Sciatic nerve (tissue), 2 donors: ENCODE measurements at places on chromosomes 5 and 9.

- no peak for DNase-seq
Measured at GRCh38 chr5:139798883-139799282, 3.3 kb downstream of the PSD2 start.

- DNase-seq, result no peak
Measured at GRCh38 chr5:112006721-112007120, 249.7 kb upstream of the NREP start.

DNA sequence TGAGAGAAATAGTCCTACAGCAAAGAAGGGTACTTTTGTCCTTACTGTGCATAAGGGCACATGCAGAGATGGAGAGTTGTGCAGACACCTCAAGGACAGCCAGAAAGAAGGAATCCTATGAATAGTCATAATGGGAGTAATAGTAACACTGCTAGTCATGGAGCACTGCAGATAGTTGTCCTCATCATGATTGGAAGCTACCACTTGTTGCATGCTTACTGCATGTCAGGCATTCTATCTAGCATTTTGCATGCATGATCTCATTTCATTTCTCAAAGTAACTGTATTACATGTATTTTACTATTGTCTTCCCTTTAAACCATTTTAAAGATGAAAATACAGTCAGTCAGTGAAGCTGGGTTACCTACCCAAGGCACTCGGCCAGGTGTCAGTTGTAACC lies 81.3 kb downstream of the PIK3R1 start:
- DNase-seq, result no peak

GRCh38 chr5:132116072-132116471 lies 42.5 kb downstream of the CSF2 start:
- no peak for DNase-seq

DNA sequence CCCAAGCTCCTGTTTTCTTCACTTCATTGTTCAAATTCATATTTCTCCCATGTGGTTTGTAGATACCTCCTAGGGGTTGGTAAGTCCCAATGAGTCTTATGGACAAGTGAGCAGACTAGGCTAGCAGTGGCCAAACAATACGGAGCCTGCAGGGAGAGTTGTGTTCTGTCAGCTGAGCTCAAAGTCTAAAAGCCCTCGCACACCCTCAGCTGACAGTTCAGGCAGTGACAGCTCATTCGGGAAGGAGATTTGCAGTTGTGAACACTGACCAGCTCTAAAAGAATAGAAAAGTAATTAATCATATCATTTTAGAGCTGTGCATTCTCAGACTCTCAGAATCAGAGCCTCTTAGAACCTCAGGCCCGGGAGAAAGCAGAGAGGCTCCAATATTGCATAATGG lies 95.1 kb downstream of the SH3TC2 start:
- DNase-seq, result no peak

- DNase-seq, result no peak
Measured at GRCh38 chr5:168528521-168529373, at the start of gene FBLL1. TSS of gene FBLL1 (plus strand) at chr5:168529305. CDS start at chr5:168529505, 200 bp downstream.

DNA sequence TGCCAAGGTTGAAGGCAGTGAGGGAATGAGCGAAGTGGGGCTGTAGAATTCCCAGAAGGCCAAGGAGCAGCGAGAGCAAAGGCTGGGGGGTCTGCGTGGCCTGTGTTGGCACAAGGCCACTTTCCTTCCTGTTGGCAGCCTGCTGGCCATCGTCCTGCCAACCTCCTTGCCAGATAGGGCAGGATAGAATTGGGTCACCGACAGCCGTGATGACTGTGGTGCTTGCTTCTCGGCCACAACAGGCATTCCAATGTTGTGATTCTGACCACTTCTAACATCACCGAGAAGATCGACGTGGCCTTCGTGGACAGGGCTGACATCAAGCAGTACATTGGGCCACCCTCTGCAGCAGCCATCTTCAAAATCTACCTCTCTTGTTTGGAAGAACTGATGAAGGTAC lies 18.9 kb downstream of the TRIP13 start:
- peak; percentile 37 for DNase-seq

GRCh38 chr9:99011161-99011709 lies 67.5 kb downstream of the COL15A1 start:
- no peak for DNase-seq

- DNase-seq, result no peak
Measured at GRCh38 chr5:95919658-95920057, 42.0 kb downstream of the ELL2 start.

DNA sequence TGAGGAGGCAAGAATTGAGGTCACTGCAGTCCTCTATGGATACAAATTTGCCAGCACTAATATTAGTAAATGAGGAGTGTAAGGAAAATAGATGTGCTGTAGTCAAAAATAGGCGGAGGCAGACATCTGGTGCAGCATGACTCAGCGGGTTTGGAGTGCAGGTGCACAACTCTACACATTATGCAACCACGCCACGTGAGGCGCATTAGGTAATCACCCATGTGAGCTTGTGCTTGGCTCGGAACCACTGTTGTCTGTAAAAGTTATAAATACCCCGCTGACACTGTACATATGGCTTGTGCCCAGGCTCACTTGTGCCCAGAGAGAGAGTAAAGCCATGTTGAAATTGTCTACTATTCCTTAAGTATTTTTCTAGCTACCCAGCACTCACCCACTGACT lies 623.5 kb upstream of the NUDT12 start:
- DNase-seq, result no peak

DNA sequence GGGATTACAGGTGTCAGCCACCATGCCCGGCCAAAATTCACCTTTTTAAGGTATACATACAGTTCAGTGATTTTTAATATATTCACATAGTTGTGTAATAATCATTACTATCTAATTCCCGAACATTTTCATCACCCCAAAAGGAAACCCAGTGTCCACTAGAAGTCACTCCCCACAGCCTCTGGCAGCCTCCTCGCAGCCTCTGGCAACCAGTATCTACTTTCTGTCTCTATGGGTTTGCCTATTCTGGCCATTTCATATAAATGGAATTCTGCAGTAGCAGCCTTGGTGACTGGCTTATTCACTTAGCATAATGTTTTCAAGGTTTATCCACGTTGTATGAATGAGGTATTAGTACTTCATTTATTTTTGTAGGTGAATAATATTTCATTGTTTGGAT lies 59.0 kb downstream of the UBAP1 start:
- DNase-seq, result no peak

DNA sequence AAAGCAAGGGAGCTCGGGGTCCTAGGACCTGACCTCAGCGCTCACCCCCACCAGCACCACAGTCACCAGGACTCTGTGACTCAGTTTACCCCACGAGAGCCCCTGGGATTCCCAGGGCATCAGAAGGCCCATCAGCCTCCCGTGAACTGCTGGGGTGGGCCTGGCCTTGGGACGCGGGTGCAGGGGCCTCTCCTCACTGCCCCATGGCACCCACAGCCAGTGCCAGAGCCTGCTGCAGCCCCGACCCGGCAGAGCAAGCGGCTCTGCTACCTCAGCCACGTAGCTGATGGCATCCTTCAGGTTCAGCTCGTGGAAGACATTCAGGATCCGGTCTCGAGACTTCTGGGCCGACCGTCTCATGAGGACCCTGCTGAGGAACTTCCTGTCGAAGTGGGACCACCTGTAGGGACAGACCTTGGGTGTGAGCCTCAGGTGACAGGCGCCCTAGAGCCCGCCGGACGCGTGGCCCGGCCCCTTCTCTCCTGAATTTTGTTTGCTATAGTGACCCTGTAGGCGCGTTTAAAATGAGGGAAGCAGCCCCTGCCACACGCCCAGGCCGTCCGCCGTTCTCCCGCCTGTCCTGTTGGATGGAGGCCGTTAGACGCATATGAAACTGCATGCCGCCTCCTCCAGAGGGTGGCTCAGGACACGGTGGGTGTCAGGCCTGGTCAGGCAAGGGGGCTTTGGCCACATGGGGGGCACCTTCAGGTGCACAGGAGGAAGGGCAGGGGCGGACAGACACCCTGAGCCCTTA lies 36.8 kb downstream of the EXOC3 start:
- DNase-seq, result no peak

GRCh38 chr5:162990856-162991497 lies 446.4 kb upstream of the CCNG1 start:
- DNase-seq, result no peak

DNA sequence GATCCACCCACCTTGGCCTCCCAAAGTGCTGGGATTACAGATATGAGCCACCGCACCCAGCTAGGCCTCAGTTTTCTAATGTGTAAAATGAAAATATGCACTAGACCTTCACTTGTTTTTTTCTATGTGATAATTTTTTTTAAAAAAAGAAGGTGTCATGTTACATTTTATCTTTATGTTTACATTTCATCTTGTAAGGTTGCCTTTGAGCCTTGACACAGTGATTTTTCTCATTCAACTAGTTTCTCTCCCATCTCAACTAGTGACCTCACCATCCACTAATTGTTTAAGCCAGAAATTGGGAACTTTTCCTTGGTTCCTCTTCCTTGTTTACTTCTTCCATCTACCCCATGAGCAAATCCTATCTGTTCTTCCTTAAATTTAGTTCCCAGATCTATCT lies 21.5 kb downstream of the TMC1 start:
- DNase-seq, result no peak

DNA sequence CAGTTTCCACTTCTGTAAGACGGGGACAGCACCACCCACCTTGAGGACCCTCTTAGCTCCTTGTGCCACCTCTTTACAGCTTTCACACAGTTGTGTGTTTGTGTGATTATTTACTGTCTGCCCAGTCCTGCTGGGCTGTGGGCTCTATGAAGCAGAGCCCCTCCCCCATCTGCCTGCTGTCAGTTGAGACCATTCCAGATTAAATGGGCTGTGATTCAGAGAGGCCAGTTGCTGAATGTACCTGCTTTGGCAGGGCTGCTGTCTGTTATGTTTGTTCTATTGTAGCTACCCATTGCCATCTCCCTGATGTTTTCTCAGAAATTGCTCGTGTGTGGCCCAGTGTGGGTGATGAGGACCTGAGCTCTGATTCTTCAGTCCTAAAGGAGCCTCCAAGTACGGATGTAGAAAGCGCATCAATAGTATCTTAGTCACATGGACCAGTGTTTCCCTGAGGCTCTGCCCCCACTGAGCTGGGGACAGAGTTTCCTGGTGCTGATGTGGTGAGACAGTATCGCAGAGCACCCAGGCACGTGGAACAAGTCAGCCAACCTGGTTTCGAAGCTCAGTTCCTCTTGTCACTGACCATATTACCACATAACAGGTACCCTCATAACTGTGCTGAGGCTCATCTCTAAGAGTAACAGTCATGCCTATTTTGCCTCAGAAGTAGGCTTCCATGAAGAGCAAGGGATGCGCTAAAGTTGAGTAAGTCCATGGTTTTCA lies 3.7 kb downstream of the ANGPTL2 start:
- DNase-seq, result peak; percentile 47

- DNase-seq, result no peak
Measured at GRCh38 chr9:19290103-19290502, 59.6 kb downstream of the DENND4C start.

GRCh38 chr5:29930316-29930715 lies 1263.2 kb upstream of the CDH6 start:
- DNase-seq, result no peak

DNA sequence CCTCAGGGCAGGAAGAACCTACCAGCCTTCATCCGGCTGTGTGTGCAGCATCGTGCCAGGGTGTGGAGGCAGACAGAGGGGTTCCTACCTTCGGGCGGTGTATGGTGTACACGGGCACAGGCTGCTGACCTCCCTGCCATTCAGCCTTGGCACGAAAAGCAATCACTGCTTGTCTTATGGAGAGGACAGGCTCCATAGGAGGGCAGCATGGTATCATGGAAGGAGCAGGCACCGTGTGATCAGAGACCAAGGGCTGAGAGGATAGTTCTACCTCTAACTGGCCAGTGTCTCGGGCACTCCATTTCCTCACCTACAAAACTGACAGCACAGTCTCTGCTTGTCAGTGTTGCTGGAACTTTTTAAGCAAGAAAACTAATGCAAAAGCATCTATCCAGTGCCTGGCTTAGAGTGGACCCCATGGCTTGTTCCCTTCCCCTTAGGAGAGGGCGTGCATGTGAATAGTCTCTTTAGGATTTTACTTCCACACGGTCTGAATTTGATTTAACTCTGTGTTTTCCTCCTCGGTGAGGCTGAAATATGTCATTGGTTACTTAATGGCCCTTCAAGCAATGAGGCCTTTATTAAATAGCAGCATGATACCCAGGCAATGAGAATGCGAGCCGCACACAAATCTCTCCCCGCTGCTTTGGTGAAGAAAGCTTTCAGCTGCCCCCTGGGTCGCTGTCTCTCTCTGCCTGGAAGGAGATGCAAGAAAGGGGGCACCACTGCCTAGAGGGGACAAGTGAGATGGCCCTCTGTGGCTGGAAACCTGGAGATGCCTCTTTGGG lies 22.2 kb downstream of the TTLL11 start:
- no peak for DNase-seq

GRCh38 chr5:71740015-71740753 lies 21.1 kb downstream of the CARTPT start:
- DNase-seq, result no peak

GRCh38 chr9:4079346-4079745 lies 220.5 kb downstream of the GLIS3 start:
- no peak for DNase-seq
